HFF-Myc (cell line): ENCODE measurements at places on chromosomes 13 and 19.

- no peak for DNase-seq
Observed at GRCh38 chr19:17385878-17386611, 8.0 kb downstream of the CCDC194 start.

- no peak for DNase-seq
Observed at GRCh38 chr13:113532156-113532806, 41.8 kb upstream of the DCUN1D2 start.

- peak; percentile 90 for DNase-seq
Observed at GRCh38 chr13:106376401-106377112, 158.9 kb downstream of the EFNB2 start.

DNA sequence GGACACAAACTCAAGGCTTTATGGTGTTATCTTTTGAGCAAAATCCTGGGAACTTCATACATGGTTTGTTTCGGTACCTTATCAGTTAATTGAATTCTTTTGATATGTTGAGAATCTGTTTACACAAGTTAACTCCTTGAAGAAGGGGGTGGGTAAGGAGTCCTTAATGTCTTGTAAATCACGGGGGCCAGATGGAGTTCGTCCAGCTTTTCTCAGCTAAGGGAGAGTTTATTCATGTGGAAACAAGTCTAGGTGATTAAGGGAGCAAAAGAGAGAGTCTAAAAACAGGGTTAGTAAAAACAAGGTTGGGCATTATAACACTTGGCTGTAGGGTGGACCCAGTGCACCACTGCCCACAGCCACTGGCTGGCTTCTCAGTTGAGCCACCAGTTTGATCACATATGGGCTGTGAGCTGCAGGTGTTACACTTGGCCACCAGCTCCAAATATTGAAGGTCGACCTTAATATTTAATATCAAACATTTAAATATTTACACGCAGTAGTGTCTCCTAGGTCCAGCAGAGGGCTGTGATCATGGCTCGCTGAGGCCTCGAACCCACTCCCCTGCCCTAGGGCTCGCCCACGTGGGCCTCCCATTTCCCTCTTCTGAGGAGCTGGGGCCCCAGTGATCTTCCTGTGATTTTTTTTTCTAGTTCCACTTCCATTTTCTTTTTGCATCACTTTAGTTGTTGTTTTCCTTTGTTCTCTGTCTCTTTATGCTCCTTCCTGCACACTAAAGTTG lies 21.0 kb upstream of the ZNF43 start:
- no peak for DNase-seq

DNA sequence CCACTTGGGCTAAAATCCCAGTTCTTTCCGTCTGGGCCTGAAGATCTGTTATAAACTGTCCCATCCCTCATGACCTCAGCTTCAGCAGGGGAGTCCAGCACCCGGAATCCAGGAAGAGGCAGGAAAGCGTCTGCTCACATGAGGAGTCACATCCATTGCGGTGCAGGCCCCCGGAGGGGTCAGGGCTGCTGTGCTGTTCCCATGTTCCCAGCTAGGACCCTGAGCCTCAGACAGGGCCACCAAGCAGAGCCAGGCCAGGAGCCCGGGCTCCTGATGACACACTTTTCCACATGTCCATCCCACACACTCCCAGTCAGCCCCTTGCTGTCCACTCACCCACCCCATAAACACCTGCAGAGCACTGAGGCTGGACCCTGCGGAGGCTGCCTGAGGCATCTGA lies 45.3 kb upstream of the VSTM2B start:
- no peak for DNase-seq
